ENCODE measurements at places on chromosomes 16 and 17. TPM values are rescaled to one million over a fixed set of nuclear protein-coding genes. Genes with fewer than 3 reads are reported as not detected.

OTOP2 gene
- total RNA-seq: not detected

TMC6 gene
- total RNA-seq: 122 TPM

PRAC1 gene
- total RNA-seq: 0.88 TPM

RDM1 gene
- 3.9 TPM for total RNA-seq

GRCh38 chr16:28494121-28494851 is at the start of gene APOBR:
TSS of gene APOBR (plus strand) at chr16:28494643. CDS start at chr16:28494682, 39 bp downstream.
- no peaks in the 10 kb centered on the region for H3K36me3 ChIP-seq
- no peak within 1 kb of the TSS for H3K27ac ChIP-seq
- peak within 1 kb of the TSS; percentile 60 for H3K4me3 ChIP-seq
- no peak for DNase-seq

DNA sequence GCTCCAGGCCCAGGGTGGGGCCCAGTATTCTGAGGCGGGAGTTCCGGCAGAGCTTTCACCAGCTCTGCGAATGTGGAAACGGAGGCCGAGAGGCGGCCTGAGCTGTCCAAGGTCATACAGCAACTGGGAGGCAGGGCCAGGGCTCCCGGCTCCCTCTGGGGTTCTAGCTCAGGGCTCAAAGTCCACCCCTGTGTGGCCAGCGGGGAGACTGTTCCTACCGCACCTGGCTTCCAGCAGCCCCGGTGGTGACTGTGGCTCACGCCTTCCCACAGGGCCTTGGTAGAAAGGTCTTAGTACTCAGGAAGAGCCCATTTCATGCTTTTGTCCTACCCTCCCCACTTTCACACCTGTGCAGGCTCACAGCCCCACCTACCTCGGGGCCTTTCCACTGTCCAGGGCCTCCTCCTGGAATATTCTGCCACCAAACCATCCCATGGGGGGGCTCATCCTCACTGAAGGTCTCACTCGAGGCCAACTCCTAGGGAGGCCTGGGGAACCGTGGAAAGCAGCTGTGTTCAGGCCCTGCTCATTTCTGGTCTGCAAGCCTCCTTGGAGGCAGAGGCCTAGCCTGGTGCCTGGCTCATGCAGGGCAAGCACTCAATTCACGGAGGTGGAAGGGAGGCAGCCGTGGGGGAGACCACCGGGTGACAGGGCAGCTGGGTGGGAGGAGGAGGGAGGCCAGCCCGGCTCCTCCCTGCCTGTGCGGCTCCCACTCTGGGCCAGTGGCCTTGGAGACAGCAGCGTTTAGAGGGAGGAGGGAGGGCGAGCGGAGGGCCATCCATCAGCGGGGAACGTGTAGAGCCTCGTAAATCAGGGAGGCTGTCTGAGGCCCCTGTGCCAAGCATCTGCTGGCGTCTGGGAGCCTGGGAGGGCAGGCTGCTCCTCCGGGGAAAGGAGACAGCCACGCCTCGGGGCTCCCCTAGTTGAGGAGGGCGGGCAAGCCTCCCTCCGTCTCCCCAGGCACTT is 12.7 kb upstream of the DOC2B start:
- H3K27me3 ChIP-seq: peaks cover 13% of the 10 kb centered on the region
- no peak for DNase-seq
- H3K27ac ChIP-seq: no peak overlapping the region

DNA sequence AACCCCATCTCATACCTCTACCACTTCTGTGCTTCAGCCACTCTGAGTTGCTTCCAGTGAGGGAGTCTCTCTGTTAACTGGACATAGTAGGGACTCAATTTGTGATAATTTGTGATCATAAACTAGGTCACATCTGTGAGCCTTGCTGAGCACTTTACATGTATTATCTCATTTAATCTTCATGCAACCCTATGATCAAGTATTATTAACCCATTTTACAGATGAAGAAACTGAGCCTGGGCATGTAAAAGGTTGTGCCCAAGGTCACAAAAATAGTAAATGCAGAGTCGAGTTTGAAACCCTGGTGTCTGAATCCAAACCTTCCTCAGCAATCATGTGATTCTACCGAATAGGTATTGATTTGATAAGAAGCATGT is 18.6 kb downstream of the PDP2 start:
- peak overlapping the region; percentile 71 for H3K27ac ChIP-seq
- no peaks in the 10 kb centered on the region for H3K27me3 ChIP-seq
- peaks cover 16% of the 10 kb centered on the region for H3K4me1 ChIP-seq
- no peak overlapping the region for H3K4me3 ChIP-seq

GRCh38 chr17:76726231-76726775 is at the start of gene JMJD6:
TSS of gene JMJD6 (minus strand) at chr17:76726606. CDS start at chr17:76726475, 131 bp downstream.
- H3K36me3 ChIP-seq: peaks cover 7% of the 10 kb centered on the region
- peak within 1 kb of the TSS; percentile 99 for H3K27ac ChIP-seq
- H3K27me3 ChIP-seq: no peaks in the 10 kb centered on the region
- peak; percentile 94 for DNase-seq
- H3K4me3 ChIP-seq: peak within 1 kb of the TSS; percentile 99
- peaks cover 23% of the 10 kb centered on the region for H3K4me1 ChIP-seq

DNA sequence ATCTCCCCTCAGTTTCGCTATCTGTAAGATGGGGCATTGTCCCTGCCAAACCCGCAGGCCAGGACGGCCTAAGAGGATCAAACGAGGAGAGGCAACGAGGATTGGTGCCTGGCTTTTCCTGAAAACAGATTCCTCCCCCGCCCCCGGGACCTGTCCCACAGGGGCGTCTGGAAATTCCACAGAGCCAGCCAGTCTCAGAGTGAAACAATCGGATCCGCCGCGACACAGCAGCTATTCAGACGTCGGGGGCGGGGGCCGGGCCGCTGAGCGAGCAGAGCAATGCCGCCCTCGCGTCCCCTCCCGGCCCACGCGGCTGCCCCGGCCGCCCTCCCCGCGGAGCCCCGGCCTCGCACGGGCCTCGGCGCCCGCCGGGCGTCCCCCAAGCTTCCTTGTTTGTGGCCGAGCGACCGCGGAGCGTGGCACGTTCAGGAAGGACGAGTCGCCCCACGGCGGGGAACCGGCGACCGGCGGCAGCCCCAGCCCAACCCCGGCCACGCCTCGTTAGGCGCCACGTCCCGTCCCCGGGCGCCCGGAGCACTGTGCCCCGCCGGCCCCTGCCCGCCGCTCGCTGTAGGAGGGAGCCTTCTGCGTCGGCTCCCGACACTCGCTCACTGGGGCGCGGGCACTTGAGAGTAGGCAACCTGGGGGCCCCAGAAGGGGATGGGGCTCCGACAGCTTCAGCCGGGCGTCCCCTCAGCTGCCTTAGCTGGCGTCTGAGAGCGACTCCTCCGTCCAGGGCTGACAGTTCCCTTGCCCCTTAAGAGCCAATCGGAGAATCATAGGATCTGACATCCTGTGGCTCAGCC is 29.6 kb upstream of the PHOSPHO1 start:
- no peaks in the 10 kb centered on the region for H3K36me3 ChIP-seq
- no peak for DNase-seq
- H3K4me3 ChIP-seq: peak overlapping the region; percentile 83
- H3K27ac ChIP-seq: peak overlapping the region; percentile 65
- H3K4me1 ChIP-seq: peaks cover 6% of the 10 kb centered on the region
- peaks cover 26% of the 10 kb centered on the region for H3K27me3 ChIP-seq

GRCh38 chr17:72233986-72234385 is 113.2 kb downstream of the SOX9 start:
- no peaks in the 10 kb centered on the region for H3K36me3 ChIP-seq
- H3K27ac ChIP-seq: no peak overlapping the region
- no peak for DNase-seq
- no peak overlapping the region for H3K4me3 ChIP-seq
- H3K27me3 ChIP-seq: peaks cover 9% of the 10 kb centered on the region

GRCh38 chr16:30769379-30770089 is 7.4 kb downstream of the RNF40 start:
- peaks cover 20% of the 10 kb centered on the region for H3K36me3 ChIP-seq
- no peaks in the 10 kb centered on the region for H3K27me3 ChIP-seq
- no peak overlapping the region for H3K27ac ChIP-seq
- no peak overlapping the region for H3K4me3 ChIP-seq

DNA sequence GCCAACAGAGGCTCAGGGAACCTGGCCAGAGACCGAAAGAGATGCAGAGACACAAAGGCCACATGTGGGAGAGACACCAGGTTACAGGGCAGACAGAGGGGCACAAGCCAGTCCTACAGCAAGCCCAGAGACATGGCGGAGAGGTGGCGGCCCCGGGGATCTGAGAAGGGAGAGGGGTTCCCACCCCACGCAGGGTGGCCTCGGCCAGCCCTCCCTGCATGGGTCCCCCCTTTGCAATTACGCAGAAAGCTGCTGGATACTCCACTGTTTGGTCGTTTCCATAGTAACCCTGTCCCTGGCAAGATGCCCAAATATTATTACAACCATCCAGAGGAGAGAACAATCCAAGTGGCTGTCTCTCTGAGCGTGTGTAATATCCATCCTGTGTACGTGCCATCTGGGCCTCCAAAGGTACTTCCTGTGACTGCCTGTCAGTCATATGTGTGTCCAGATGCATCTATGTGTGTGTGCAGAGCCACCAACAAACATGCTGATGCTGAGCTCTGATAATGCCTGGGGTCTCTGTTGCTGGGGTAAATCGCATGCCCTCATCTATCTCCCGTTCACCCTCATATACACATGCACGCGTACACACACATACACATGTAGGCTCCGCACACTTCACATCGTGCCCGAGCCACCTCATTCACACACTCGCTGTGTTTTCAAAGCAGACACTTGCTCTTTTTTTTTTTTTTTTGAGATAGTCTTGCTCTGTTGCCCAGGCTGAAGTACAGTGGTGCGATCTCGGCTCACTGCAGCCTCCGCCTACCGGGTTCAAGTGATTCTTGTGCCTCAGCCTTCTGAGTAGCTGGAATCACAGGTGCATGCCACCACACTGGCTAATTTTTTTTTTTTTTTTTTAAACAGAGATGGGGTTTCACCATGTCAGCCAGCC is 5.5 kb downstream of the PCGF2 start:
- DNase-seq: no peak
- no peaks in the 10 kb centered on the region for H3K27me3 ChIP-seq
- peaks cover 4% of the 10 kb centered on the region for H3K36me3 ChIP-seq

DNA sequence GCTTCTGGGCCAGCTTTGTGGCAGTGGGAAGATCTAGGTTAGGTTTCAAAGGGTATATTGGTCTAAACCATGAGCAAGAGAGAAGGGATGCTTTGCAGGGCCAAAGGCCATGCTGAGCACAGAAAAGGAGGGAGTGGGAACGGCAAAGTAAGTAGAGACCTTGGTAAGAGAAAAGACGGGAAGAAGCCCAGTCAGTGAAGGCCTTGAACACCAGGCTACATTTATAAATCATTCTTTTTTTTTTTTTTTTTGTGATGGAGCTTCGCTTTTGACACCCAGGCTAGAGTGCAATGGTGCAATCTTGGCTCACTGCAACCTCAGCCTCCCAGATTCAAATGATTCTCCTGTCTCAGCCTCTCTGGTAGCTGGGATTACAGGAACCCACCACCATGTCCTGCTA is 18.1 kb downstream of the TOM1L2 start:
- DNase-seq: no peak
- H3K27ac ChIP-seq: no peak overlapping the region
- no peaks in the 10 kb centered on the region for H3K27me3 ChIP-seq
- H3K36me3 ChIP-seq: peaks cover 14% of the 10 kb centered on the region
- H3K4me1 ChIP-seq: peaks cover 28% of the 10 kb centered on the region

DNA sequence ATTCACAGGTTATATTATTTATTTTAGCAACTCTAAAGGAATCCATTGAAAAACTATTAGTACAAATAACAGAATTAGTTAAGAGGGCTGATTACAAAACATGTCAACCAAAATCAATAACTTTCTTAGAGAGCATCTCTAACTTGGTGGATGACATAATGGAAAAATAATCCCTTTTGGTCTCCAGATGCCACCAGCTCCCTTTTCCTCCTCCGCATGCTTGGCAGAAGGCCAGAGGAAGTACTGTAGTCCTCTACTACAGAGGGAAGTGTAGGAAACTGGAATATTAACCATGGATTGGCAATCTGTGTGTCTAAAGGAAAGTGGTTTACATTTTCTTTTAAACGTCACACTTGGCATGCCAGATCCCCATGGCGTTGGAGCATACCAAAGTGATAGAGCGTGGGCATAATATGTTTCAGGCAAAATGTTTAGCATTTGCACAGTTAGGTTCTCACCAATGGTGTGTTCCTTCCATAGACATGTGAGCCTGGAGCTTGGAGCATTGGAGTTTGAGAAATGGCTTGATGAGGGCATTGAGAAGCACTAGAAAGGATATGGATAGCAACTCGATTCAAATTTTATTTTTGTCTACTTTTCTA is 106.3 kb downstream of the PRKCB start:
- H3K4me3 ChIP-seq: no peak overlapping the region
- H3K27me3 ChIP-seq: peaks cover 53% of the 10 kb centered on the region
- H3K27ac ChIP-seq: no peak overlapping the region
- DNase-seq: no peak
- H3K4me1 ChIP-seq: no peaks in the 10 kb centered on the region

DNA sequence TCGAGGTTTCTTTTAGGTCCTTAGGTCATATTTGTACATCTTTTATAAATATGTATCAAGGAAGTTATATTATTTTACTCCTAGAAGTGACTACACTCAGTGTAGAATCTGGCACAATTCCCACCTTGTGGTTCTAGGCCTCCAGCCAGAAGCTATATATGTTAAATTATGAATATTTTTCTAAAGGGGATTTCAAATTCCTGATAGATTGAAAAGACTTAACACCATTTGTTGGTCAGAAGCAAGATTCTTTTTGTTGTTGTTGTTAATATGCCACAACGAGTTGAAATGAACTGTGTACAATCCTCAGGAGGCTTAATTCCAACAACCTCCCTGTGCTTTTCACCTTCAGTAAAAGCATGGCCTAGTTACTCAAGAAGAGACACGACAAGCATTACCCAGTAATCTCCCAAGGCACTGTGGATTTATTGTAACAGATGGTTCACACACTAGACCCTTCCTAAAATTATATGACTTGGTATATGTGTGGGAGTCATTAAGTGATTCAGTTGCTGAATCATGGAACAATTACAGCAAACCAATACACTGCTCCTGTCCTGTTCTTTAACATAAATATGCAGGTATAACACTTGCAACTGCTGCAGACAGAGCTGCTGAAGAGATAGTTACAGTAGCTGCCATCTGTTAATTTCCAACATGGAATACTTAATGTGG is 964.4 kb upstream of the GOT2 start:
- H3K4me3 ChIP-seq: no peak overlapping the region
- no peak overlapping the region for H3K27ac ChIP-seq

GRCh38 chr17:71183066-71183660 is 937.7 kb upstream of the SOX9 start:
- H3K27ac ChIP-seq: no peak overlapping the region
- no peak overlapping the region for H3K4me3 ChIP-seq
- H3K36me3 ChIP-seq: no peaks in the 10 kb centered on the region
- DNase-seq: no peak

- no peak overlapping the region for H3K4me3 ChIP-seq
- peaks cover 13% of the 10 kb centered on the region for H3K4me1 ChIP-seq
- no peak overlapping the region for H3K27ac ChIP-seq
- peaks cover 26% of the 10 kb centered on the region for H3K36me3 ChIP-seq
- no peaks in the 10 kb centered on the region for H3K27me3 ChIP-seq
These were observed 46.0 kb downstream of the LMF1 start for GRCh38 chr16:924806-925205.

- peaks cover 13% of the 10 kb centered on the region for H3K27me3 ChIP-seq
- H3K27ac ChIP-seq: no peak overlapping the region
These were observed 273.3 kb upstream of the CDH5 start for GRCh38 chr16:66093191-66093590.

All from type B pancreatic cell (in vitro differentiated cells).